ENCODE measurements at places on chromosomes 16 and 17.
A peak's percentile ranks its signal among the peaks of the same experiment; 100 is the strongest.

DNA sequence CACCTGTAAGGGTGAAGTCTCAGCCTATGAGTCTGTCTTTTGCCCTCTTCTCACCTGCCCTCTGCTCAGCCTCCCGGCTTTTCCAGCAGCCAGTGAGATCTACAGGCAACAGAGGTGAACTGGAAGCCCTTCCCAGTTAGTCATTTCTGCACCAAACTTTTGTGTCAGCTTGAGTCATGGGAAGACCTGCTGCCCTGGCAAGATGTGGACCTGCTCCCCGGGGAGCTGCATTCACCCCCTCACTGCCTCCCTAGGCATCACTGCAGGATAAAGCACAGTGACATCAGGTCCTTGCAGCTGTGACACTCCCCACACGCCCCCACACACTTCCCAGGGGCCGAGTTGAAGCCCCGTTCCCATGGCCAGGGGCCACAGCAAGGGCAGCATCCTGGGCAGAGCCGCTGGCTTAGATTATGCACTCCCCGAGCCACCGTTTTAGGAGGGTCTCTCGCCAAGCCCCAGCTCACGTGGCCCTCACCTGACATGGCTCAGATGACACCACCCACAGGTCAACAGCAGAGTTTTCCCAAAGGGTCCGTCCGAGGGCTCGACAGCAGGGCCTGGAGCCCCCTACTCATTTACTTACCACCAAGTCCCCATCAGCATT, 6.5 kb upstream of the ABR start:
- DNase-seq, result no peak

GRCh38 chr16:21722771-21723455, 59.1 kb downstream of the OTOA start:
- no peak for DNase-seq

GRCh38 chr16:82016964-82017363, 5.7 kb upstream of the SDR42E1 start:
- no peak for DNase-seq

GRCh38 chr16:52817696-52818095, 235.0 kb downstream of the CHD9NB start:
- no peak for DNase-seq

GRCh38 chr17:41489531-41489930, at the start of gene KRT36:
TSS of gene KRT36 (minus strand) at chr17:41489910. CDS start at chr17:41489864, 46 bp downstream.
- DNase-seq, result no peak

DNA sequence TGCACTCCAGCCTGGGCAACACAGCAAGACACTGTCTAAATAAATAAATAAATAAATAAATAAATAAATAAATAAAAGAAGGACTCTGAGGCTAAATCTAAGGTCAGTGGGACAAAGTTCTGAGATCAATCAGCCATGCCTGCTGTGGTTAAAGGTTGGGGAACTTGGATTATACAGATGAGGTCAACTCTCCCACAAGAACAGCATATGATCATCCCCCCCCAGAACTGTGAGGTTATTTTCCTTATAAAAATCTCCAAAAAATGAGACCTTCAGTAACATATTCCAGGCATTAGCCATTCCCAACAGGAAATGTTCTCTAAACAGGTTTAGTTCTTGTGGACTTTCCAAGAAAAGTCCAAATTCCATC, 90.3 kb downstream of the C16orf95 start:
- no peak for DNase-seq

GRCh38 chr16:11560701-11561453, 25.8 kb downstream of the LITAF start:
- DNase-seq, result peak; percentile 70

DNA sequence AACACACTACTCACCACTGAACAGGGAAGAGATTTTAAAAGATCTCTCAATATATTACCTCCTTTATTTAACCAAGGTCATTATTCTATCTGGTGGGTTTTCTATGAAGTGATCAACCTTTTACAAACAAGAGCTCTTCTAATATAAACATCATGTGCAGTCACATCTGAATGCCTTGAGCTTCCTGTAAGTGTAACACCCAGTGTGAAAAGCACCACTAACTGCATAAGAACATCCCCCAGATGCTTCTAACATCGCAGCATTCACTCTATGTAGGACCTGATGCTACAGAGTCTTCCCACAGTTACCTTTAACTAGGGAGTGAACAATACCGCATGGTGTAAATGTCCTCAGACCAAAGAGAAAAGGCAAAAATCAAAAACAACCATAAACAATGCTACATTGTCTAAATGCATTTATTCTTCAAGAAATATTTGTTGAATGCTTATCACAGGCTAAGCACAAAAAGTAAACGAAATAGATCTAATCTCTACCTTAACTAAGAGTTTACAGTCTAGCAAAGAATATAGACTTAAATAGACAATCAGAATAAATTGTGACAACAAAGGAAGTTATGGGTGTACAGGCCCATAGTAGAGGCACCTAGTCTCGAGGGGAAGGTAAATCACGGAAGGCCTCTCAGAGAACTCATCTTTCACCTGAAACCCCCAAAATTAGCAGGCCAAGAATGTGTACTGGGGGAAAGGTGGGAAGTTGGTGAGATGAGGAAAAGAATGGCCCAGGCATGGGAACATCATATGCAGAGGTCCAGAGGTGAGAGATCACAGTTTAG, 16.2 kb downstream of the SKAP1 start:
- DNase-seq, result no peak

GRCh38 chr17:77329741-77330531, 189.2 kb downstream of the SEC14L1 start:
- DNase-seq, result peak; percentile 48

- DNase-seq, result no peak
These were observed 4.9 kb downstream of the MYO15B start for GRCh38 chr17:75592348-75593020.

DNA sequence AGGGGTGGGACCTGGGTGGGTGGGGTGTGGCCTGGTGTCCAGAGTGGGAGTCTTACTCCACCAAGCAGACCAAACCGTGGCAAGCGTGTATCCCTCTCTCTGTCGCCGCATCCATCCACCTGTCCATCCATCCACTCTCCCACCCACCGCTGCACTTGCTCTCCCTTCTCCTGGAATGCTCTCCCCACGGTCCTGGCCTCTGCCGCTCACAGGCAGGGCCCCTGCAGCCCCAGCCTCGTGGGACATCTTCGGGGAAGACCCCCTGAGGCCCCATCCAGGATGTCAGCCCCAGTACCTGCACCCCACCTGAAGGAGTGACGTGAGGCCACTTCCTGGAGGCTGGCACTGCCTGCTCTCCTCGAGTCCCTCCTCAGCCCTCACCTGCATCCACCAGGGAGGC, 189.5 kb upstream of the GSE1 start:
- DNase-seq, result no peak

DNA sequence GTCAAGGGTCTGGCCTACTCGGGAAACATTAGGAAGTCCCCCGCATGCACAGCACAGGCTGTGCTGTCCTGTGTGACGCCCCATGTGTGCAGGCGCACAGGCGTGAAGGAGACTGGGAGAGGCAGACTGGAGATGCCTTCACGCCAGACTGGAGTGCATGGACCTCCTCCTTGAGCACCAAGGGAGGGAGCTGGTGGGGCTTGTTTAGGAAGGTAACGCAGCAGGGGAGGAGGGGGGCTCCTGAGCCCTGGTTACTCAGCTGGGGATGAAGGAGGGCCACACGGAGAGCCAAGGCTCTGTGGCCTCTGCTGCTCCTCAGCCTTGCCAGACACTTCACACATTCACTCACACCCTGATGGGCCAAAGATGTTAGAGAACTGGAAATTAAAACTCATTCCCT, 7.7 kb downstream of the HSDL1 start:
- DNase-seq, result no peak

DNA sequence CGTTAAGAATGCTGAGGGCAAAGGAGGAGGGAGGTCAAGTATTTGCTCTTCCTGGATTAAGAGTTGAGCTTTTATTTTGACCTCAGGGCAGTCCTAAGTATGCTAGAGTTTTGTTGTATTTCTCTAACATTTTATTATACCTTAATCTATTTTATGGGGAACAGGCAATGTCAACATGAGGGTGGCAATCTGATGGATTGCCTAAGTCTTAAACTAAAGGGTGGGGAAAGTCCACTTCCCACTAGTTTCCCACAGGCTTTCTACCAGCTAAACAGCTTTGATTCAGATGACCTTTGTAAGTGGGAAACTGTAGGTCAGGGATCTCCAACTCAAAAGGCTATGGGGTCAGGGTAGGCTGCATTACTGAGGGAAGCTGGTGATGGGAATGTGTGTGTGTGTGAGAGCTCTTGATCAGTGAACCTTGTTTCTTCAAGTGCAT, 24.9 kb downstream of the HSD17B2 start:
- no peak for DNase-seq

- no peak for DNase-seq
These were observed 383.2 kb upstream of the CCL2 start for GRCh38 chr17:33871720-33872540.

GRCh38 chr16:49490321-49490705, 116.7 kb downstream of the C16orf78 start:
- DNase-seq, result no peak

DNA sequence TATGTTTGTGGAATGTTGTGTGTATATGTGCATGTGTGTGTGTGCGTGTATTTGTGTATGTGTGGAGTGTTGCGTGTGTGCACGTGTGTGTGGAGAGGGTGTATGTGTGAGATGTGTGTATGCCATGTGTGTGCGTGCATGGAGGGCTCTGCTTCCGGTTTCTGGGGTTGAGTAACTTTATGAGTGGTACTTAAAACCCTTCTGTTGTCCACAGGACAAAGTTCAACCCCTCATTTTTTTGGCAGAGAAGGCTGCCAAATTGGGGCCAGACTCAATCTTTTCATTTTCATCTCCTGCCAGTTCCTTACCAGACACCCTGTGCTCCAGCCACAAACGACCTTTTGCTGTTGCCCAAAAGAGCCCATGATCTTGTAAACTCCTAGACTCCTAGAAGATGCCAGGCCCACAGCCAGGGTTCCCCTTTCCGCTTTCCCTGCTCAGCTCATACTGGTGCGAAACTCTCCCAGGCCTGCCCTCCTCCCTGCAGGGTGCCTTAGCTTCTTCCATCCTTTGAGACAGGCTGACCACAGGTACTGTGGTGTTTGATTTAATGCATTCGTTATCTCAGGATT, 100.2 kb downstream of the CMIP start:
- DNase-seq, result no peak

- peak; percentile 84 for DNase-seq
These were observed 1.6 kb downstream of the MRM1 start for GRCh38 chr17:36602924-36603384.

DNA sequence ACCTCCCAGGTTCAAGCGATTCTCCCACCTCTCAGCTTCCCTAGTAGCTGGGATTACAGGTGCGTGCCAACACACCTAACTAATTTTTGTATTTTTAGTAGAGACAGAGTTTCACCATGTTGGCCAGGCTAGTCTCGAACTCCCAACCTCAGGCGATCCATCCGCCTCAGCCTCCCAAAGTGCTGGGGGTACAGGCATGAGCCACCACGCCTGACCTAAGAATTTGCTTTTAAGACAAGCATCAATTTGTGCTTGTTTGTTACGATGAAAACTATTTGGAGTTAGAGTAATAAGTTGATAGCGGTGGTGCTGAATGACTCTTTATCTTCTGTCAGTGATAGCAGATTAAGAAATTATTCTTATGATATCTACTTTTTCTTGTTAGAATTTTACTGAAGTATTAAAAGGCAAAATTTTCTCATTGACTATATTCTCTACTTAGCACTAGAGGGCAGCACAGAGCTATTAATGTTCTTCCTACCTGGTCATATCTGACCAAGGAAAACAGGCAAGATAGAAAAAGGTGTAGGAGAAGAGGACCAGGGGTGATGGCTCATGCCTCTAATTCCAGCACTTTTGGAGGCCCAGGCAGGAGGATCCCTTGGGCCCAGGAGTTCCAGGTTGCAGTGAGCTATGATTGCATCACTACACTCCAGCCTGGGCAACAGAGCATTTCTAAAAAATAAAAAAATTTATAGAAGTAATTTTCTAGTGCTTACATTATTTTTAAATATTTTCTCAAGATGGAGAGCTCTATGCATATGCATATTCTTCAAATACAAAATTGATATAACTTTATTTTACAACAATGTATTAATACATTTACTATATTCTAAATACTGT, 24.5 kb downstream of the STXBP4 start:
- no peak for DNase-seq
